ENCODE measurements at places on chromosomes 7 and 10.

GRCh38 chr10:31977440-31978155 lies 49.0 kb upstream of the ARHGAP12 start:
- no peak for DNase-seq

GRCh38 chr10:43166207-43166879 lies 28.1 kb downstream of the CSGALNACT2 start:
- DNase-seq, result no peak

DNA sequence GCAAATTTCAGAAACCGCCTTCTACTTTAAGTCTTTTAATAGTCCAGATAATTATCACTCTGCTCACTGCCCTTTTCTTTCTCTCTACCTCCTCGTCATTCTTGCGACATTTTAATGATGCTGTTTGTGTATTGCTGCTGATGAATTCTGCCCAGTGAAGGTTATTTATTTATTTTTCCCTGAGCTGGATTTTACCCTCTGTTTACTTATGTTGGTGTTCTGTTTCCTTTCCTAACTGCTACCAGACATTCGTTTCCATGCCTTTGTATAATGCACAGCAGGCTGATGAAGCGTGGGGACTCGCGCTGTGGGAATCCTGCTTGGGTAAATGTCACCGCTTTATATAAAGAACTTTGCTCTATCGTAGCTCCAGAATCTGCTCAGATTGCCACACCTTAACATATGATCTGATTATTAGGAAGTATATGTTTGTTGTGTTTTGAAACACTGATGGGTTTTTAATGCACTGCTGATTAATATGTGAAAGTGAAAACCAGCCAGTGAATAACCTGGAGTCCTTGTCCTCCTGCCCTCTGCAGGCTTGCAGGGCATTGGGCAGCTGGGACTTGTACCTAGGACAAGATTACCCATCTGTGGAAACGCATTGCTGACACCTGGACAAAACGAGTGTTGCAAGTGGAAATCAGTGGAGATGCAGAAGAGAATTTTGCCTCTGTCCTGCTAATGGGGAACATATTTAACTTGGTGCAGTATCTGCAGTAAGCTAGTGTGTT lies 291.5 kb downstream of the SDK1 start:
- DNase-seq, result no peak

GRCh38 chr10:85638797-85639196 lies 727.8 kb downstream of the GRID1 start:
- DNase-seq, result no peak

- DNase-seq, result no peak
These were observed 88.2 kb downstream of the ELFN1 start for GRCh38 chr7:1758028-1758858.

GRCh38 chr10:112359606-112360307 lies 14.2 kb upstream of the ACSL5 start:
- DNase-seq, result no peak

DNA sequence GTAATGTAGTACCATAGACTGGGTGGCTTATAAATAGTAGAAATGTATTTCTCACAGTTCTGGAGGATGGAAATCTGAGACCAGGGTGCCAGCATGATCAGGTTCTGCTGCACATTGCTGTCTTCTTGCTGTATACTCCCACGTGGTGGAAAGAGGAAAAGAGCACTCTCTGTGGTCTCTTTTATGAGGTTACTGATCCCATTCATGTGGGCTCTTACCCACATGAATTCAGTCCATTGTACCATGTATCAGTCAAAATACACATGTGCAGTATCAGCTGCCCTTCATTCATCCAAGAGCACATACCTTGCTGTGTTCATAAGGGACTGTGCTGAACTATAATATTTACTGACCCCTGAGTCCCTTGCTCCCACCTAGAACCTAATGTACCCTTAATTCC lies 17.1 kb downstream of the PNLIPRP2 start:
- no peak for DNase-seq

GRCh38 chr10:130362308-130362761 lies 226.1 kb downstream of the GLRX3 start:
- no peak for DNase-seq

- DNase-seq, result no peak
These were observed 101.1 kb downstream of the PLXNA4 start for GRCh38 chr7:132475037-132475668.

DNA sequence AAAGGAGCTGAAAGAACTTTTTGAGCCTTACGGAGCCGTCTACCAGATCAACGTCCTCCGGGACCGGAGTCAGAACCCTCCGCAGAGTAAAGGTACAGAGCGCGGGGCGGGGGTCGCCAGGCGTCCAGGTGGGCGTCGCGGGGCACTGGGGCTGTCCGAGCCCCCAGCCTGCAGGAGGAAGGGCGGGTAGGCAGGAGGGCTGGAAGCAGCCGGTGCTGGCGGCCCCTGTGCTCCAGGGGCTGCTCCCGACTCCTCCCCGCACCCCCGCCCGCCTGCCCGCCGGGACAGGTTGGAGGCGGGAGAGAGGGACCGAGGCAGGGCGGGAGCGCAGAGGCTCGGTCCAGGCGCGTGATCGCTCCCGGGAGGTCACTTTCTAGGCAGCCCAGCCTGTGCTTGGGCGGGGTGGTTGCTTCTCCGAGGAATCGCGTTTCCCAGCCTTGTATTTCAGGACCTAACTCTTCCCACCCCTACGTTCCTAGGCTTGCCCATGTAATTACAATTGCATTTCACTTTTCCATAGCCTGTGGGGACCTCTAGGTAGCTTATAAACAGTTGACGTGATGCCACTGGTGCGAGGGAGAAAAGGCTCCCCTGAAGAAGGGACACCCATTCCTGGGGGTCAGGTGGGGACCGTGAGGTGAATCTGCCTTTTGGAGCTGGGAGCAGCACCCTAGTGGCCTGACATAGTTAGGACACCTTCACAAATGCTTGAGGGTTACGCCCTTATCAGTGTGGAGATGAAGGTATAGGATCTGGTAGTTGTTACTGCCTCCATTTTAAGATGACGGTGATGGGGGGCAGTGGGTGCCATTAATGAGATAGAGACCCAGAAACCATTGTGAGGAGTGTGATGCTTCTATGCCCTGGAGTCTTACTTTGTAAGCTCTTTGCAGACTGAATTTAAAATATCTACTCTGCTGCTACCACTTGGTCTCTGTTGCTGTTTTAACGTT lies 148.2 kb downstream of the CELF2 start:
- DNase-seq, result no peak

- no peak for DNase-seq
These were observed 47.4 kb downstream of the ATOH7 start for GRCh38 chr10:68184546-68184945.

DNA sequence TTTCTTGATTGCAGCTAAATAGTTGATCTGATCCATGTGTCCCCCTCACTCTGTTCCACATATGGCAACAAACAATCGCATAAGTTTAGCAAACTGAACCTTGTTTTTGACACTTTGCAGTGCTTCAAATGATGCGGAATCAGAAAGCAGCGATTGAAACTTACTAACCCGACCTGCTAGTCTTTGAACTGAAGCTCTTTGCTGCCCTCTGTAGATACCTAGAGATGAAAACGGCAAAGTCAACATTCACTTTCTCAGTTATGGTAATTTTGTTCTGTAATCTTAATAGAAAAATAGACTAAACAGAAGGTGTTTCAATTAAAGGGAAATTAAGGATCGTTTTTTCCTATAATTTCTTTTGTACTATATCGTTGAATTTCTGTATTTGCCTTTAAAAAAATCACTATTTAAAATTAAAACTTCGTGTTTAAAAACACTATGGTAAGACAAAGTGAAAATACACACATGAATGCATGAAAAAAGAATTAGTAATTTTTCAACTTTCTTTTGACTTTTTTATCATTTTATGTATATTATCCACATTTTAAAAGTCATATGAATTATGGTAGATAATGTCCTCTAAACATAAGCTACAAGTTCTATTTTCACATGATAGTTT lies 276.5 kb downstream of the MAGI2 start:
- no peak for DNase-seq

DNA sequence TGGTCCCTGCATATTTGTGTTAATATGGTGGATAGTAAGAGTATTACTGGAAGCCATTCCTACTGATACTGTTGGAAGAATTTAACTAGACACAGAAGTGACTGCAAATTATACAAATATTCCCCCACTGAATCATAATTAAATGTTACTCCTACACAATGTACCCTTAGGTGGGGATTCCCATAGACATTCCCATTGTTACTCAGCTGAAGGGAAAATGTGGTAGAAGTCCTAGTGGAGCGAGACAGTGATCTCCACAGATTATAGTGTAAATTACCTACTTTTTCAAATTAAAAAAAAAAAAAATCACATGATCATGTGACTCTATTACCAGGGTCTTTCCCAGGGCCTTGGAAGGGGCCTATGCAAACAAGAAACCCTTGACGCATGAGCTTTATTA lies 611.8 kb downstream of the LRMDA start:
- DNase-seq, result no peak

GRCh38 chr7:81791568-81792518 lies 22.0 kb upstream of the HGF start:
- no peak for DNase-seq

DNA sequence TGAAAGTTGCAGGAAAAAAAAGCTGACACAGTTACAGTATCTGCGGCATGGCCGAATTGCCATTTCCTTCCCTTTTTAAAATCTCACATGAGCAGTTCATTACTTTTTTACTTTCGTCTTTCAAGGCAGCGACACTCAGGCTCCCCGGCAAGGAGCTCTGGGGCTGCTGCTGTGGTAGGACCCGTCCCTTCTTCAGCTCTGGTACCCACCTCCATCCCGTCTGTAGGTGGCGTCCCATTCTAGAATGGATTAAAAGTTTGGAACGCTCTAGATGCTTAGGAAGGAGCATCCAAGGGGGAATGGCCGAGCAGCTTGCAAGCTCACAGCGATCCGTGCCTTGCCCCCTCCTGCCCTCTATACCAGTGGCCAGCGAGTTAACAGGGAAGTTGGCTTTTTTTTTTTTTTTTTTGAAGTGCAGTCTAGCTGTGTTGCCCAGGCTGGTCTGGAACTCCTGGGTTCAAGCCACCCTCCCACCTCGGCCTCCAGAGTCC lies 22.8 kb upstream of the TTYH3 start:
- DNase-seq, result no peak

DNA sequence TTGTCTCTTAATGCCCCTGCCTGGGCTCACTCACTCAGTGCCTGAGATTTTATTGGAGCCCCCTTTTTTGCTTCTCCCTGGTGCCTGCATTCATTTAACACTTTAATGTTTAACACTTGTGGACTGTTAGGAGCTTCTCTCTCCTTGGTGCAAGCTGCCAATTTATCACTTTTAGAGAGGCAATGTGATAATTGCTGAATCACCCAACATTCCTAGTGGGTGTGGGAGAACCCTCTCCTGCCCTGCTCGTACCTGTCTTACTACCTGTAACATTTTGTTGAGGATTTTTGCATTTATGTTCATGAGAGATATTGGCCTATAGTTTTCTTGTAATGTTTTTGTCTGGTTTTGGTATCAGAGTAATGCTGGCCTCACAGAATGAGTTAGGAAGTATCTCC lies 13.2 kb downstream of the STAM start:
- DNase-seq, result no peak

- DNase-seq, result no peak
These were observed 7.8 kb upstream of the TBX20 start for GRCh38 chr7:35261476-35262285.

GRCh38 chr10:123451618-123452245 lies 214.4 kb upstream of the GPR26 start:
- no peak for DNase-seq

- no peak for DNase-seq
These were observed 96.4 kb downstream of the WDR37 start for GRCh38 chr10:1152386-1153250.

- DNase-seq, result no peak
These were observed 1528.8 kb upstream of the LRRTM3 start for GRCh38 chr10:65396997-65397396.

DNA sequence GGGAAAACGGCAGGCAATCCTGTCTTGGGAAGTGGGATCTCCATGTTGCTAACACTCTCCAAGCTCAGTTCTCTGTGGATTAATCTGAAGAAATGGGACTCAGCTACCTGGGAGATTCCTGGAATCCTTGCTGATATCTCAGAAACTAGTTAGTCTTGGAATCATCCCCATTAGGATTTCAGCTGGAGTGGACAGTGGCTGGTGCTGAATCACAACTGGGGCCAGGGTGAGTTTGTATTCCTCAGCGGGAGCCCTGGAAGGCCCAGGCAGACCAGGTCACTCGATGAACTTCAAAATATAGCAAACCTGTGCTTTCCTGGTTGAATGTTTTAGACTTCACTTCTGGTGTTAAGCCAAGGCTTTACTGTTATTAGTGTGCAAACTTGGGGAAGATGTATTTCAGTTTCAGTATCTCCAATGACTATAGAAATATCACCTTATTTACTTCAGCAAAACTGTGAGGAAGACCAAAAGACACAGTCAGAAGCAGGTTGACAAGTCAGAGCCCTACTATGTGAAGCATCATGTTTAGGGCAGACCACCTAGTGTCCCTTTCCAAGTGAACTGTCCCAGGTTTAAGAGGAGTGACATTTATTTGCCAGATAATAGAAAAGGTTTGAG lies 126.1 kb downstream of the AOAH start:
- no peak for DNase-seq

- no peak for DNase-seq
These were observed 1424.6 kb upstream of the LRRTM3 start for GRCh38 chr10:65501259-65501658.

DNA sequence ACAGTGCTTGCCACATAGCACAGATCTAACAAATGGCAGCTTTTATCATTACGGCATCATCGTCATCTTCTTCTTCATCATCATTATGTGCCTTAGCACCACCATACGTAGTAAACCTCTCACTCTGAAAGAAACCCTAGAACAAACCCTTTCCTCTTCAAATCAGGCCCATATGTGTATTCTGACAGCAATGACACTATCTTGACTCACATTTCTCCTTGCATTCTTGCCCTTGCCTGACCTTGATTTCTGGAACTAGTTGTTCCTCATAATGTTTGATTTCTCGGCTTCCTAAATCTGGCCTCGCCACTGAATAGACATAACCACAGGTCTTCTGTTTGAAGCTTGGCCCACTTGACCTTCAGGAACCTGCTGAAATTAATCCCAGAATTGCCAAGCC lies 115.3 kb downstream of the DGKI start:
- DNase-seq, result no peak

GRCh38 chr10:110432084-110432483 lies 65.6 kb upstream of the DUSP5 start:
- no peak for DNase-seq

DNA sequence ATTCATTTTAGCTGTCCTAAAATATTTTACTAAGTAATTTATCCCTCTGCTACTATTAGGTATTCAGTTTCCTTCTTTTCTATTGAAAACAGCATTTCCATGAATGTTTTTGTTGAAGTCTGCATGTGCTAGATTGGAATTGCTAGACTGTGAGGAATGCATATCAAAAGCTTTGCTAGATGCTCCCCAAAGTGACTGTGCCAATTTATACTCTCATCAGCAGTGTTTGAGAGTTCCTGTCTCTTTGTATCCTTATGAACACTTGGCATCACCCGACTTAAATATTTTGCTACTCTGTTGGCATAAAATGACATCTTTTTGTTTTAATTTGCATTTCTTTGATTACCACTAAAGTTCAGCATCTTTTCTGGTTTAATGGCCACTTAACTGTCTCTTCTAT lies 45.0 kb upstream of the PRR15 start:
- DNase-seq, result no peak

DNA sequence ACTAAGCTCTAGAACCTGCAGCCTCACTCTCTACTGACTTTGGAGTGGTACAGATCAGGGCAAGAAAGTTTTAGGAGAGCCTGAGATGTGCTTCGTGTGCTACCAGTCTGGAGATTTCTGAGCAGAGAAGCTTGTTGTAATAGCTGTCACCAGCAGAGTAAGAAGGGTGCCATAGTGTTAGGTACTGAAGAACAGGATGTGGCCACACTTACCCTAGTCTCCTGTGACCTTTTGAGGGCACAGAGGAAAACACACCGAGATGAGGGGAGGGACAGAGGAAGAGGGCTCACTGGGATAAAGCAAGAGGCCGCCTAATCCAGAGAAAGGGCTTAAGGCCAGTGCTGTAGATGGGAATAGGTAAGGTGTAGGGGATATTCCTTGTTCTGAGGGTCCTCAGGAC lies 146.2 kb upstream of the MTPN start:
- no peak for DNase-seq
